ENCODE measurements at places on chromosomes 4 and X.
A peak's percentile ranks its signal among the peaks of the same experiment; 100 is the strongest.

DNA sequence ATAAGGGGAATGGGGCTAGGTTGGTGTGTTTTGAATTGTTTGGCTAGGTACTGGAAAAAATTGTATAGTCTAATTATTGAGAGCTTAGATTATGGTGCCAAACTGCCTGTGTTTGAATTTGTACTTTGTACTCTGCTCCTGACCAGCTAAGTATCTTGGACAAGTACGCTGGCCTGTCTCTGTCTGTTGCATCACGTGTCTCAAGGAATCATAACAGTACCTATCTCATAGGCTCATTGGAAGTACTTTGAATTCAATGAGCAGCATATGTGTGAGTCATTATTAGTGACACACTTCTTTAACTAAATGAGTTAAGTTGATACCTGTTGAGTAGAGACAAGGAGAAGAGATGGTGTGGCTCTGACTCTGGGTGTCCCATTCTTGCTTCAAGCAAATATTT, 69.5 kb upstream of the MND1 start:
- no peak for DNase-seq

DNA sequence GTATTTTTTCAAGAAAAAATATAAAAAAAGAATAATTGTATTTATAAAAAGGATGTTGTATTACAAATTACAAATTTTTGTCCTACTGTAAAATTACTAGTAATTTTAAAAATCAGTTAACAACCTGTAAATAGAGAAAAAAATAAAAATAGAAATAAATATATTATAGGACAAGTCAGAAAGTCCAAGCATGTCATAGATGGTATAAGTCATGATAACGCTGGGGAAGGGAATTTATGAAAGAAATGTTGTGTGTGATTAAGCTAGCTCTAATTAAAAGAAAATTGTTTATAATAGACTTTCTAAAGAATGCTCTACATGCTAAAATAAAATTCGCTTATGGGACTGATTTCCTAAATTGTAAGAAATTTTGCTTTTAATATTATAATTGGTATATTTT, 2329.9 kb downstream of the ARAP2 start:
- DNase-seq = no peak

- peak; percentile 50 for DNase-seq
These were observed 144.4 kb downstream of the GLRA2 start for GRCh38 chrX:14673764-14674163.

GRCh38 chr4:19005211-19005610, 983.7 kb upstream of the LCORL start:
- no peak for DNase-seq

DNA sequence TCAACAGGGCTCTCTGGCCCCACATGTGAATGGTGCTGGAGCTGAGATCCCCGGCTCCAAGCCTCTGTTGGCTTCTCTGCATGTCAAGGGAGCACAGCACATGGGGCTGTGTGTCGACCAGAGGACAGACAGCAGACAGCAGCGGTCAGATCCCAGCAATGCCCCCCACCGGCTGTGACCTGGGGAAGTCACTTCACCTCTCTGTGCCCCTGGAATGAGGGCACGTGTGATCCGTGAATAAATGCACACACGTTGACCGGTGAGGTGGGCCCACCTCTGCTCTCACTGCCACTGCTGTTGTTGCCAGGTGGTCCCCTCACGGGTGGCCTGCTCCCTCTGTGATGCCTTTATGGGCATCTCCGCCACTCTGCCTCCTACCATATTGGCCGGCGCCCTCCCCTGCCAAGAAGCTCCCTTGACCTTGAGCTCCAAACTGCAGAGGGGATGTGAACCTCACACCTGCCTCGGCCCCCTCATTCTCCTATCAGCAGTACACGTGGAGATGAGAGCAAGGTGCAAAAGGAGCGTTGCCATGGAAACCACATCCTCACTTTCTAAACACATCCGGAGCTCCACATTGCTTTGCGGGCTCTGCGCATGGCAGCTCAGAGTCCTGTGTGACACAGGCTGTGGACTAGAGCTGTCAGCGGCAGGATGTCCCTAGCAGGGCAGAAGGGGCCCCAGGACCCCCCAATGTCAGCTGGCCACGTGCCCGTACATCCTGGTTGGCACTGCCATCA, 75.4 kb downstream of the ABLIM2 start:
- no peak for DNase-seq

DNA sequence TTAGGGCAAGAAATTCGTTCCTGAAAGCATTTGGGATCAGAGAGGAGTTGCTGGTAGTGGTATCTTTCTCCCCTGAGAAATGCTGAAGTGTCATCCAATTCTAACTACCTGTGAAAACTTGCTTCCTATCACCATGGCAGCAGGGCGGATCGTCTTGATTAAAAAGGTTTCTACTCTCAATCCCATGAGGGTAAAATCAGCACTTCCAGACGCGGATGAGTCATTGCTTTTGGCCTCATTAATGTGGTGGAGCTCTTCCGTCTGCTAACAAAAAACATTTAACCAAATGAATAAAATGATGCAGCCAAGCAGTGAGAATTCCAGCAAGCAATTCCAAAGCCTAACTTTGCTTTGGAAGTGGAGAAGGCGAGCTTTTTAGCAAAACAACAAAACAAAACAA, 325.6 kb downstream of the CAMK2D start:
- DNase-seq = peak; percentile 79

- DNase-seq = no peak
These were observed 840 bp upstream of the CLCN3 start for GRCh38 chr4:169619518-169619957.

- DNase-seq = no peak
These were observed 23.0 kb downstream of the SH3D19 start for GRCh38 chr4:151302432-151302831.

DNA sequence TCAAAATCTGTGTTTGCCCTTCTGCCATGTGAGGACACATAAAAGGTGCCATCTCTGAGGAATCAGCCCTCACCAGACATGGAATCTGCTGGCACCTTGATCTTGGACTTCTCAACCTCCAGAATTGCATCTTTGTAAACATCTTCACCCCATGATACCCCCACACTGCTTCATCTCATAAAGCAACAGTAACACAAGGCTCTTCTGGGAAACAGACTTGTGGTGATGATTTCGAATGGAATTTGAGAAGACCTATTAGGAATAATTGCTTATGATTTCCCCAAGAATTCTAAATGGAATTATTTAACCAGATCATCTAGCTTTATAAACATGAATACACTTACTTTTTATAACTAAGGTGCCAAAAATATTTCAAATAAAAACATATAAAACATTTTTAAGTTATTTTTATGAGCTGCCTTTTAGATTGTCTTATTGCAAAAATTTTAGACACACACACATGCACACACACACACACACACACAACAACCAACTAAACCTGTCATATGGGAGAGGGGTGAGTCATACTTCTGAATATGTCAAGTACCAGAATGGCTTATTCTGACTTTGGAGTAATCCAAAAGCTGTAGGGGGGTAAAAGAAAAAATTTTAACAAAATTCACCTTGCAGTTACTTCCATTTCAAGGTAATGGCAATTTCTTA, 82.0 kb downstream of the USP46 start:
- DNase-seq = no peak

DNA sequence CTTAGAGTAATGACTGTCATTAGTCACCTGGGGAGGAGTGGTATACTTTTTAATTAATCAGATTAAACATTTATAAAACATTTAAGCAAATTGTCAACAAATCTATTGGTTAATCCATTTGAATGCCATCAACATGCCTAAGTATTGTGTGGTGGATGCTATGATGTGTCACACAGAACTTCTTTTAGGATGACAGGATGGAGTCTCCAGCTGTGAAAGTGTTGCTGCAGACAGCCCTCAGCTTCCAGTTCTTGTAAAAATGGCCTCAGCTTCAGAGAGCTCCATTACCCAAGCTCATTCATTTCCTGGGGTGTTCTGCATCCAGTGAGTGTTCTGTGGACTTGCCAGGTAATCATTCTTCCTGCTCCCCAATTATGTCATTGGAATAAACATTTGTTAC, 74.3 kb upstream of the CLNK start:
- no peak for DNase-seq

- no peak for DNase-seq
These were observed 169.3 kb downstream of the PPARGC1A start for GRCh38 chr4:23720556-23720955.

Measured in HS-27A (cell line).